A549 (cell line): ENCODE measurements at places on chromosomes 4 and X. TPM values are rescaled to one million over a fixed set of nuclear protein-coding genes. Genes with fewer than 3 reads are reported as not detected.

- DNase-seq = peak; percentile 68
These were observed 8.1 kb downstream of the RIPPLY1 start for GRCh38 chrX:106894978-106895452.

- DNase-seq = no peak
These were observed 201.1 kb downstream of the ARHGAP24 start for GRCh38 chr4:85676050-85676425.

Gene CT55
- polyA plus RNA-seq = not detected in 3 replicates

DNA sequence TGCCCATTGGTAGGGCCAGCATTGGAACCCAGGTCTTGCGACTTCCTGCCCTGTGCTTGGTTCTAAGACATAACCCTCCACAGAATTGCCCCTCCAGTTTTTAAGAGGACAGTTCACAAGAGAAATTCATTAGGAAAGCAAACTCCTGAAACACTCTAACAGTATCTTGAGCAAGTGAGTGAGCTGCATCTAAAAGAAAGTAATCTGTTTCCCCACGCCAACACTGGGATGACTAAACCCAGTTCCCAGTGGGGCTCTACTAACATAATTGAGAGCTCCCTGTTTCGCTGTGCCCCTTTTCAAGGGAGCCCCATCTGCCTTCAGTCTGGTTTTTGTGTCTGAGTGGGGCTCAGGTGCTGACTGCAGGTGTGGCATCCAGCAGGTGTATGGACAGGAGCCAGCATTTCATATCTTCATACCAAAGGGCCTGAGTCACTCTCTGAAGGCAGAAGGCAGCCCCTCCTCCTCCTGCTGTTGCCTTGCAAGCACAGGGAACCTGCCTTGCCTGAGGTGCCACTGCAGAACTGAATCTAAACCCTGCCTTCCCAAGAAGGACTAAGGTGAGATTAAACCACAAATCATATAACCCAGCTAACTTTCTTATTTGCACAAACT is 8.0 kb downstream of the AMOT start:
- DNase-seq = no peak

- no peak for DNase-seq
These were observed 71.7 kb upstream of the NOCT start for GRCh38 chr4:138943893-138944292.

- DNase-seq = peak; percentile 94
These were observed at the start of gene PRAF2 for GRCh38 chrX:49073601-49074575. PRAF2 (minus strand) TSS chrX:49074002; CDS start chrX:49073987, 15 bp downstream.
